ENCODE measurements at places on chromosomes 6 and 20.
A peak's percentile ranks its signal among the peaks of the same experiment; 100 is the strongest.

DNA sequence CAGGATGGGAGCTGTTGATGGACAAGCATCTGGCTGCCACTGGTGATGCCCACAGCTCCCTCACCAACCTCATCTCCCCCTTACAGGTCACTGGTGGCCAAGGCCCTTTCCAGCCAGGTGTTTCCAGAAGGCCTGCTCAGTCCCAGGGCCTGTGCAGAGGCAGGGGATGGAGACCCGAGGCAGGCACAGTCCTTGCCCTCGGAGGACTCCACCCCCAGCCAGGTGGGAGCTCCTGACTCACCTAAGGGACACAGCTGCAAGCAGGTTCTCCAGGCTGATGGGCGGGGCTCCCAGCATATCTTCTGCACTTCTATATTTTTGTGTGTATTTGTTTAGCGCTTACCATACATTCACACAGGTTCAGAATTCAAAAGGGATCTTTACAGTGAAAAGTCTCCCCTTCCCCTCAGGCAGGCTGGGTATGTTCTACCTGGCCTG, 17.4 kb downstream of the PRPH2 start:
- DNase-seq, result no peak

- no peak for DNase-seq
Observed at GRCh38 chr20:40562031-40562430, 127.0 kb downstream of the MAFB start.

GRCh38 chr6:37635319-37635718, 62.4 kb downstream of the MDGA1 start:
- no peak for DNase-seq

DNA sequence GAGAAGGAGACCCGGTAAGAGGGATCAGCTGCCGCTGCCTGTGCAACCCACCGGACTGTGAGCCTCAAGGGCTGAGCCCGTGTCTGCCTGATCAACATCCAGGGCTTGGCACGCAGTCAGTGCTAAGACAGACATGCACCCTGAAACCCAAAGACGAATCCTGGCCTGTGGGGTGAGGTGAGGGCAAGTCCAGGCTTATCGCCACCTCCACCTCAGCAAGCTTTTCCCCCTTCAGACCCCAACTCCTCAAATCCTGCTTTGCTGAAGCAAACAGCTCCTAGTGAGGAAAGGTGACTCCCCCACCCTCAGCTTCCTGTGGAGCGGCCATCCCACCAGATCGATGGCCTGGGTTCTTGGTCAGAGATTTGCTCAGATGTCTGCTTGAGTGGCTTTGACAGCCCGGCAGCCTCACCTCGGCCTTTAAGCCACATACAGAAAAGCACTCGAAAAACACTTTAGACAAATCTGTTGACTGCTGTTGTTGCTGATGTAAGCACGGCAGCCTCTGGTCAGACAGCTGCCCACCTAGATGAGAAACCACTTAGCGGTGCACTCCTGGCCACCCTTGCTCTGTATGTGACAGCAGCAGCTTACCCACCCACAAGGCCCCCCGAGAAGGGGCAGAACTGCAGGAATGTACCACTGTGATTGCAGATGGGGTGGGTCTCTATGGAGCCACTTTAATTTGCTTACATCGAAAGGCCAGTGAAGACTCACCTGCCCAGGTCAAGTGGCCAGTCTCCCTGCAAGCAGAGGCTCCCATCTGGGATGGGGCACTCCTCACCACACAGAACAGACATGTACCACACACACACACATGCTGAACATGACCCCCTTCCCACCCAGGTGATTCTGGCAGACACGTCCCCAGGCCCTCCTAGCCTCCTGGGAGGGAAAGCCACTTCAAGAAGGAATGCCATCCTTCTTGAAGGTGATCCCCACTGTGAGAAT, 14.8 kb downstream of the MTCH1 start:
- DNase-seq, result no peak

DNA sequence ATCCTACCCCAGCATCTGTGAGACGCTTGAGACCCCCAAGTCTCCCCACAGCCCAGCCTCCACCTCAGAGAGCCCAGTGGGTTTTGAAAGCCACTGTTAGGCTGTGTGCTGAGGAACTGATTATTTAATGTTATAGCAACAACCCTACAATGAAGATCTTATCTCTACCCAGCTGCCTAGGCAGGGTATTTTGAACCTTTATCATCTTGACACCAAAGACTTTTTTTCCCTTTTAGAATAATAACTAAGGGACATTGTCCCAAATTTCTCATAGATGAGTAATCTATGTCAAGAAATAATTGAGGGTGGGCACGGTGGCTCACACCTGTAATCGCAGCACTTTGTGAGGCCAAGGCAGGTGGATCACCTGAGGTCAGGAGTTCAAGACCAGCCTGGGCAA, 26.2 kb downstream of the HM13 start:
- no peak for DNase-seq

DNA sequence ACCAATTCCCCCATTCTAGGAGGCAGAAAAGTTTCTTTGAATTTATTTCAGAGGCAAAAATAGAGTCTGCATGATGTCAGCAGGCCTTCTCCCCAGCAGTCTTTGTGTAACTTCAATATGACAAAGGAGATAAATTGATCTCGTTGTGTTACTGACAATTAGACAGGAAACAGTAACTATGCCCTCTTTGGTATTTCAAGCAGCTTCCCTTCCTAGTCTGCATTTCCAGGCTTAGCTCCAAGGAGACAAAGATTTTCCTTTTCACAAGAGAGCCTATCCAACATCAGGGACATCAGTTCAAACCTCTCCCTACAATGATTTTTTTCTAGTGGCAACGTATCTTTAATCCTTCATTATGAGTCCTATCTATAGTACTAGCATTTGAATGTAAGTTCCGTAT, 245.9 kb upstream of the HSF2 start:
- DNase-seq, result no peak

DNA sequence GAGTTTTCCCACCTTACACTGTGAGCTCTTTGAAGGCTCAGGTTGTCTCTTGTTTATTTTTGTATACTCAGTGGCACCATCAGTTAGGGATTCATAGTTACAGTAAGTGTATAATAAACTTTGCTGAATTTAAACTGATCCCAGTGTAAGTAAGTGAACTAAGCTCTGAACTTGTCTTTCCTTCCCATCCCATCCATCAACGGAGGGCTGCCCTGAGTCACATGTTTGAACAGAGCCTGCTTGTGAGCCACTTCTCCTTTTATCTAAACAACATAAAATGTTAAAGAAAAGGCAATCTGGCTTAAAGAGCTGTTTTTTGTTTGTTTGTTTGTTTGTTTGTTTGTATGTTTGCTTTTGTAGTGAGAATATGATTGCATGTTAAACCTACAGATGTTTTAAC, 185.7 kb upstream of the MARCKS start:
- no peak for DNase-seq

DNA sequence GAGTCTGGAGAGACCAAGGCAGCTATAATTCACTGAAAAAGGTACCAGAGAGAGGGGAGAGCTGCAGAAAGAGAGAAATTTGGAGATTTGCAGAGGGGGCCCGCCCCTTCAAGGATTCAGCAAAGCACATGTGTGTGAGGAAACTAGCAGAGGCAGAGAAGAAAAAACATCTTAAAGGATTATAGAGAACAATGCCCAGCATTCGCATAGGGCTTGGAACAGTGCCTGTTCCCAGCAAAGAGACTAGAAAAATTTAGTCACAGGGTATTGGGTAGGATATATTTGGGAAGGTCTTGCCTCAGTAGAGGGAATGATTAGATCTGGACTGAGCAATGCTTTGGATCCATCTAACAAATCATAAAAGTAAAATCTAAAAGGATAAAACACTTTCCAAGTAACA, 44.0 kb downstream of the SRPK1 start:
- no peak for DNase-seq

GRCh38 chr6:163414117-163414945, at the start of gene QKI:
TSS of gene QKI (plus strand) at chr6:163414718. CDS start at chr6:163415194, 476 bp downstream.
- peak; percentile 68 for DNase-seq

DNA sequence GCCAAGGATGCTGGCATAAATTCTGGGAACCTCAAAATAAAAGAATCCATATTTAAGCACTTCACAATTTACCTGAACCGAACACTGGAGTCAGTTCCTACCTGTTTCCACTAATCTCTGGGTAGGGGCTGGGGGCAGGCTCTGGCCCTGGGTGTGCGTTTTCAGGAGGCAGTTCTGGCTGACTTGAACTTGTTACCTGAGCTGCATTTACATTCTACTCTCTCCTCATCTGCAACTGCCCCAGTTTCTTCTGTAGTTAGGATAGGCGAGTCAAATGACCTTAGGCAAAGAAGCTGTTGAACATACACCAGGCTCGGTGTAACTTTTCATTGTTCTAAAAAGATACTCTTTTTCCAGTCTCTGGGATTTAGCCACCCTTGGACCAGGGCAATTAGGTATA, 13.2 kb downstream of the CARMIL1 start:
- DNase-seq, result no peak

GRCh38 chr20:49457444-49457843, 25.0 kb downstream of the KCNB1 start:
- DNase-seq, result no peak

DNA sequence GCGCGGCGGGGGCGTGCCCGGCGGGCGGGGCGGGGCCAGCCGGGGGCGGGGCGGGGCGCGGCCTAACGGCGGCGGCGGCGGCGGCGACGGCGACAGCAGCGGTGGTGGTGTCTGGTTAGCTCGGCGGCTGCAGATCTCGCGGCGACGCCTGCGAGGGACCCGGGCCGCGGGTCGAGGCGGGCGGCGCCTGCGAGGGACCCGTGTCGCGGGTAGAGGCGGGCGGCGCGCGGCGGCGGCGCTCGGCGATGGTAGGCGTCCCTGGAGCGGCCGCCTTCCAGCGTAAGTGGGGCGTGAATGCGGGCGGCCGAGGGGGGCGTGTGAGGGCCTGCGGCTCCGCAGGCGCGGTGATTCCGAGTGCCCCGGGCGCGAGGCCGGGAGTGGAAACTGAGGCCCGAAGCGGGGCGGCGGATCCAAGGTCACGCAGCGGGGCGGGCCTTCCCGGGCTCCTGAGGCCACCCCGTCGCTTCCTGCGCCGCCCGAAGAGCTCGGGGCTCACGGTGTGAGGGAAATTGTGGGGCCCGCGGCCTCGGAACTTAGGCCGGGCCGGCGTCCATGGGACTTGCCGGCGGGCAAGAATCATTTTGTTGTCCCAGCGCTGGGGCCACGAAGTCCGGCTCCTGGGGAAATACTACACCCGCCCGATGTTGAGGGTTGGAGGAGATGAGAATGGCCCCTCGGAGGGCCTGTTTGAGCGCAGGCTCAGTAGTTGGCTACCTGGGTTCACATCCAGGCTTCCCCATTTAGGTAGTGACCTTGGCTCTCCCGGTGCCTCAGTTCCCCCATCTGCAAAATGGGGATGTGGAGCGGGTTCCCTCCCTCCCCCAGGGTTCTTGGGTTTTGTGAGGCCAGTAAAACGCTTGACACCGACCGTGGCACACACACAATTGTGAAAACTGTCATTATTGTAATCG, at the start of gene CBFA2T2:
CBFA2T2 (plus strand) TSS at position 74 of the 911 bp plus-strand sequence; CDS start at position 246, 172 bp downstream.
- peak; percentile 66 for DNase-seq

DNA sequence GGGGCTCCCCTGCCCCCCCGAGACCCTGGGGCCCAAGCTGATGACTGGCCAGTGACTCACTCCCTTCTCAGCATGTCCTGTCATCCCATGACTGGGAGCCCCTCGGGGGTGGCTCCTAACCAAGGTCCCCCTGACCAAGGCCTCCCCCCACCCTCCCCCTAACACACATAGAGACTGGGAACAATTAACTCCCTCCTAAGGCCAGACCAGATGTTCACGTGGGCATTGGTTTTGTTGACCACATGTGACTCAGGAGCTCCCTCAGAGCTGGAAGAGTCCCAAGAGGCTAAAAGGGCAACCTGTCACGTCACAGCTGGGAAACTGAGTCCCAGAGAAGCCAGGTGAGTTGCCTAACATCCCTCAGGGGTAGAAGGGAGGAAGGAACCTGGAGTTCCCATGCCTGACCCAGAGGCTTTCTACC, 10.6 kb upstream of the CCN5 start:
- DNase-seq, result no peak

- no peak for DNase-seq
Observed at GRCh38 chr6:106421496-106421895, 61.0 kb downstream of the CRYBG1 start.

DNA sequence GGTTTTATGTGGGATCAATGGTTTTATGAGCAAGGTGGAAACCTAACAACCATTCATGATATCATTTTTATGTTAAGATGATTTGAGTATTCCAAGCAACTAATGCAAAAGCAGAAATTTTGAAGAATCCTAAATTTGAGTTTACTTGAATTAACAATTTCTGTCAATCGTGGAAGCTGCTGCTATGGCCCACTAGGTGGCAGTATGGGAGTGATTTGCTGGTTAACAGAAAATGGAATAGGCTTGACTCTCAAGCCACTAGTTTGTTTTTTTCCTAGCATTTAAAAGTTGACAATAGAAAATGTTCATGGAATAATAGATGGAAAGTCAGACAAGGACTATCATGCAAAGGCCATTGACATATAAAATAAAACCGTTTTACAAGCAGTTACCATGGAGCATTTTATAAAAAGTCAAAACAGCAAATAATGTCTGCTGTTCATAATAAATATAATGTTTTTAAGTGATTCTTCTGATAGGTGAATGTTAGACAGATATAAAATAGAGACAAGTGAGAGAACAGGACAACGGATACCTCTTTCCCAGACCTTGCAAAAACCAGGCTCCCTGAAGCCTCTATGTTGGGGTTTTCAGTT, 43.0 kb upstream of the TMEM200A start:
- peak; percentile 42 for DNase-seq

DNA sequence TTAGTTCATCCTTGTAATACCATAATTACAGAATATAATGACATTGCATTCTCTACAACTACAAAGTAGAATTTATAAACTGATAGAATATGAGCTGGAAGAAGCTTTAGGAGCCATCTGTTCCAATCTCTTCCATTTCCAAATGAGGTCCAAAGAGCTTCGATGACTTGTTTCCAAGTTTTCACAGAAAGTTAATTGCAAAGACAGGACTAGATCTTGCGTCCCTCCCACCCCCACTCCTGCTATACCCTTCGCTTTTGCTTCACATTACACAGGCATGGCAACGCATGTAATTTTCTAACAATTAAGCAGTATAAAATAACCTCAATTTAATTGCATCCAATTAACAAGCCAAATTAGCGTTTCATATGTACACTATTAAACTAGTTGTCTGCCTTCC, 7.0 kb downstream of the HIVEP2 start:
- DNase-seq, result no peak

GRCh38 chr20:3932681-3933080, 43.5 kb downstream of the PANK2 start:
- no peak for DNase-seq

- DNase-seq, result no peak
Observed at GRCh38 chr20:10669843-10670446, 3.9 kb downstream of the JAG1 start.

GRCh38 chr6:89999945-90000825, 105.9 kb downstream of the GJA10 start:
- DNase-seq, result no peak

GRCh38 chr20:53389516-53390300, 203.9 kb downstream of the ZNF217 start:
- no peak for DNase-seq
